ENCODE measurements at places on chromosomes 7 and 10.

DNA sequence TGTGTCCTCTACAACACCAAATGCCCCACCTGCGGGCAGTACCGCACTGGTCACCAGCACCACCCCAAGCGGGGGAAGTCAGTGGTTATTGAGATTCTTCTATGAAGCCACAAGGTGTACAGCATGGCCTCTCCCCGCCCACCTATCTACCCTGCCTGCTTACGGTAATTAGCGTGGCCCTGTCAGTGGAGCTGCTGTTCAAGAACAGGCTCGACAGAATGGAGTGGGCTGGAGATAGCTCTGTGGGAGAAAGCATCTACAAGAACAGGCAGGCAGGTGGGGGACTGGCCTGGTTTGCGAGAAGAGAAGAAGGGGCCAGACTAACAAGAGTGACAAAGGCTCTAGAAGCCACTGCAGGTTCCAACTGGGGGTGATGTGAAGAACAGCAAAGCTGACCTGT, 108.3 kb downstream of the RNF216 start:
- DNase-seq, result no peak

DNA sequence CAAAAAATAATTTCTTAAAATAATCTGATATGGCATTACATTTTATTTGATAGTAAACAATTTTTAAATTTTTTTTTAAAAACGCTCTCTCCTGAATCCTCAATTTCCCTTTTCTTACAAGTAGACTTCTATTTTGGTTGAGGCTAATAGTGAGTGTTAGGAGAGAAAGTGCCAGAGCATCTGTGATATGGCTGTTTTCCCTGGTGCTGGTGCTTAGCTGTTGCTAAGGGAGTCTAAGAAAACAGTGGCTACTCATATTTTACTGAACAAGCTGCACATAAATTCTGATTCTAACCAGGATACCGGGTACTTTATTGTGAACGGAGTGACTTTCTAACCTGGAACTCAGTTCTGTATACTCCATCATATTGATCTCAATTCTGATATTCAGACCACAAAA, 311.1 kb upstream of the KIAA1217 start:
- DNase-seq, result no peak

- DNase-seq, result no peak
These were observed 58.6 kb downstream of the ZMIZ1 start for GRCh38 chr10:79127151-79127961.

- no peak for DNase-seq
These were observed 49.7 kb upstream of the INHBA start for GRCh38 chr7:41752615-41753014.

- DNase-seq, result no peak
These were observed 11.4 kb upstream of the MRPS16 start for GRCh38 chr10:73263693-73264347.

GRCh38 chr10:132162021-132162531, 24.7 kb upstream of the DPYSL4 start:
- DNase-seq, result no peak

DNA sequence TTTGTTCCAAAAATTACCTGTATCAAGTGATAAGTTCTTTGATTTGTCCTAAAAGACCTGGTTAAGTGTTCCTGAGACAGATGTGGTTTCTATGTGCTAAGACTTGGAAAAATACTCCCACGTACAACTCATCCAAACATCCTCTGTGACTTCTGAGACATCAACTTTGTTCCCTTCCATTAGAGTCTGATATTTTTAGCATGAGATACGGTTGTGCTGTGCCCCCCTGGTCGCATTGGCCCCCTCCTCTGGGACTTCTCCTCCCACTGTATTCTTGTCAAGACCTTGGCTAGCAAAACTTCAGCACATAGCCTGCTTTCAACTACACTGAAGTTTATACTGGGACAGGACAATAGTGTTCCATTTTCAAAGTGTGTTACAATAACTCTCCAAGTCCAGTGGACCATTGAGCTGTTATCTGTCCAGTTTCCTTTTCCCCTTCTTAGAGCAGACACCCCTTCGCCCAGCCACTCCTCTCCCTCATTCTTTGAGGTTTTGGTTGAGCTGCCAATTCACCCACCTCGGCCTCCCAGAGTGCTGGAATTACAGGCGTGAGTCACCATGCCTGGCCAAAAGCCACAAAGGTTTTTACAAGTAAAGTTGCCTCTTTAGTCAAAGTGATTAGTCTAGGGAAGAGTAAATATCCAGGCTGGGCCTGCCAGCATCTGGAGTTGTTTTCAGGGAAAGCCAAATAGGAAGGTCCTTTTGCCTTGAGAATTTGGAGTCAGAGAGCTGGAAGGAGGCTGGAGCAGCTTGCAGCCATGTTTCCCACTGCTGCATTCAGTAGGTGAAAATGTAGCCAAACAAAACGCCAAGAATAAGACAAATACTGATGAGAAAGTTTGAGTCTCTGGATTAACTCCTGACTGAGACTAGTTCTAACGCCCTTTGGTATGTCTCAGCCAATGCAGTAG, 17.8 kb upstream of the PDLIM1 start:
- DNase-seq, result no peak

- no peak for DNase-seq
These were observed 20.8 kb downstream of the ACSM6 start for GRCh38 chr10:95214793-95215192.

DNA sequence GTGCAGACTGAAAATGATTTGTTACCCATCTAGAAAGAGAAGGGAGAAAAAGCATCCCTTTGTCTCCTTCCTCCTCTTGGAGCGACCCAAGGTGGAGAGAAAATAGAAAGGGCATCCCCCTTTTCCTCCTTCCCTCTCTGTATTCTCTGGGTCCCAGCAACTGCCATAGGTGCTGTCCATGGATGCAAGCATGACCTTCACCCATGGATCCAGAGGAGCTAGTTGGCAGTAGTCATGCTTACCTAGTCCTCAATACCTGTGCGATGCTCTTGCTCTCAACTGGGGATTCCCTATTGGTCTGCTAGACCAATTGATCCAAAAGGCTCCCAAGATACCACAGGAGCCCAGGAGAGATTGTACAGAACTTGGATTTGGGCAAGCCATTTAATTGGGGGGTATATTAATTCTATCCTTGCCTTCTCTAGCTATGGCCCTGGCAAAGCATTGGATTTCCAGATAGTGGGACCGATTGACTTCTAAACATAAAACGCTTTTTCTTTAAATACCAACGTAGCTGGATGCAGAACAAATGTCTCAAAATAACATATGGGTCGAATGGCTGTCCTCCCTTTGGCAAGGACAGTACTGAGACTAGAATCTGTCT, 547.8 kb upstream of the IGFBP3 start:
- DNase-seq, result no peak

GRCh38 chr7:157464971-157465886, 128.4 kb downstream of the DNAJB6 start:
- DNase-seq, result no peak

DNA sequence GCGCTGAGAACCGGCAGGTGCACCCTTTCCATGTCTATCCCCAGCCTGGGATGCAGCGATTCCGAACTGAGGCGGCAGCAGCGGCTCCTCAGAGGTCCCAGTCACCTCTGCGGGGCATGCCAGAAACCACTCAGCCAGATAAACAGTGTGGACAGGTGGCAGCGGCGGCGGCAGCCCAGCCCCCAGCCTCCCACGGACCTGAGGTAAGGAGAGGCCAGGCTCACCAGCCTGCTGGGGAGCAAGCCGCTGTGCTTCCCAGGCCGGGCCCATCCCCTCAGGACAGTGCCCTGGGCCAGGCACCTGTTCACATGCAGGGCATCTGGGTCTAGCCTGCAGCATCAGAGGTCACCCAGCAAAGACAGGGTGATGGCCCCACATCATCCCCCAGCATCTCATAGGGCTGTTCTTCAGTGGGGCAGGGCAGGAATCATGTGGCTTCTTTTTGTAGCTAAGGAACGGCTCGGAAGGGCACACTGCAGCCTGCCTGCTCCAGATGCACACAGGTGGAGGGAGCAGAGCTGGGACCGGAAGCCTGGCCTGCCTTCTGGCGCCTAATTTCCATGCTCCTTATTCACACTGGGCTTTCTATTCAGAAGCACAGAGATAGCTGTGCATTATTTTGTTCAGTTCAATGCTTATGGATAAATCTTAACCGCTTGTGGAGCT, 18.9 kb downstream of the BAG3 start:
- no peak for DNase-seq

- no peak for DNase-seq
These were observed 101.8 kb upstream of the ELMO1 start for GRCh38 chr7:37550426-37550825.

- no peak for DNase-seq
These were observed 50.1 kb downstream of the COL1A2 start for GRCh38 chr7:94444813-94445212.

GRCh38 chr7:138309186-138309585, 150.9 kb upstream of the TRIM24 start:
- no peak for DNase-seq
